BE2C (cell line): ENCODE measurements at places on chromosomes 5 and 9.

GRCh38 chr5:93805616-93806379 is 64.4 kb upstream of the POU5F2 start:
- no peak for DNase-seq

DNA sequence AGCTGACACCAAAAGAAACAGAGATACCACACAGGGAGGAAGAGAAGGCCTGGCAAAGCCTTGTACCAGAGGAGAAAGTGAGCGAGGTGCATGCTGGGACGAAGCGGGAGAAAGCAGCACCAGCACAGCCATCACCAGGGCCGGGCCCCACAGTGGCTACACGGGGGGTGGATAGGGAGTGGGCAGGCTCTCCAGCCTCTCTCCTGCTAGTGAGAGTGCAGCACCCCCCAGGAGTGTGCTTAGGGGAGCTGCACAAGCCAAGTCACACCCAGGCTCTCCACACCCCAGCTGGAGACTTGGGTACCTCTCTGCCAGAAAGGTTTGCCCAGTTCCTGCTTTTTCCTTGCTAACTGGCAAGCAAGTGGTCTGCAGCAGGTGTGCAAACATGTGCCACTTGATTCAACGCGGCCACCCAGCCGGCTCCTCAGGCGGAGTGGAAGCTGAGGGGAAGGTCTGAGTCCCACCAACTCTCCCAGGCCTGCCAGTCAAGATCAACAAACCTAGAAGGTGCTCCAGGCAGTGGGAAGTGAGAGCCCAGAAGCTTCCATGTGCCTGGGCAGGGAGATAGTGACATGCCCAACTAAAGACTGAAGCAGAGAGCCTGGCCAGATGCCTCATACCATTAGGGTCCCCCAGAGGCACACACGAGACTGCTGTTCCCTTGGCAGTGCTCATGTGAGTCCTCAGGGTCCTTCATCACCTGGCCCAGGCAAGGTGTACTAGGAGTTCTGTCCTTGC is 39.9 kb downstream of the BICD2 start:
- DNase-seq, result no peak

- no peak for DNase-seq
Observed at GRCh38 chr5:168853972-168854371, 274.8 kb upstream of the PANK3 start.

DNA sequence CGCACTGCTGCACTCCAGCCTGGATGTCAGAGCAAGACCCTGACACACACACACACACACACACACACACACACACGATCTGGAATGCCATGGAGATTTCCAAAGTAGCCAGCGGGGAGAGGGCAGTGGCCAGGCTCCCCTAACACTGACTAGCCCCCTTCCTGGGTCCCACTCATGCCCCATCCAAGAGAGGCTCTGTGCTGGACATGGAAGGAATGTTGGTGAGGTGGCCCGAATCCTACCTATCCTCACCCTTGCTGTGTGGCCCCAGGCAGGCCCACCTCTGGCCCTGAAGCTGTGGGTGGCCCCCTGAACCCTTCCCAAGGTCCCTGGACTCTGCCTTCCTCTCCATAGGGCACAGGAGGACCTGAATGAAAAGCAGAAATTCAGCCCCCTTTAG is 7.3 kb downstream of the BRD3 start:
- DNase-seq, result no peak

GRCh38 chr9:3299872-3300271 is 225.9 kb downstream of the RFX3 start:
- no peak for DNase-seq

DNA sequence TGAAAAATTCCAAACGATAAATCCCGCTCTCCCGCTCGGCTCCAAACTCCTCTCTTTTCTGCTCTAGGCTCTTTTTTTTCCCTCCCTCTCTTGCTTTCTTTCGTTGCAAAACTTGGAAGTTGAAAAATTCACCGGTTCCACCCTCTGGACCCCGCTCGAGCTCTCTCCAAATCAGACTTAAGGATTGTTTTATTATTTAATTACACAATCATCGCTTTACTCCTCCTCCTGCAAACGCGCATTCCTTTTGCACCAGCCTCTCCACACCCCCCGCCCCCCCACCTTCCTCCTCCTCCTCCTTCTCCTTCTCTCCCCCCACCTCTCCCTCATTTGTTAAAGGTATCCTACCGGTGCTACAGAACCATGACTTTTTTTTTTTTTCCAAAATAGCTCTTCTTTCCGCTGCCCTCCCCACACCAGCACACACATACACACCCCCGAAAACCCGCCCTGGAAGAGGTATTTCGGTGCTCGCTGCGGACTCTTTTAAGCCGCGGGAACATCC is 535 bp upstream of the NFIB start:
- peak; percentile 73 for DNase-seq

DNA sequence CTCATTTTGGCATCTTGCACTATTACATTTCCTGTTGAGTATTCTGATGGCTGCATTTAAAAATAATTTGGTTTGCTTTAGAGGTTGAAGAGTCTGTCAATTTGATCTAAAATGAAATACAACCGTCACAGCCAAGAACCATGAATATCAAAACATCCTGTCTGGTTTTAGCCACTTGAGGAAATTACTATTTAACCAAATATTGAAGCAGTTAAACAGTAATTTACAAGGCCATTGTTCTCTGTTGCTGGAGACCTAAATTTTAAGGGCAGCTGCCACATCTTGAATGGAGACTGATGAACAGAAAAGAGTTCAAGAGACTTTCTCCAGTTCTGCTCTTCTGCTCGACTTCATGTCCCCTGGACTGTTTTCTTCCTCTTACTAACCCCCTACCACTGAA is 549.4 kb downstream of the LRRC70 start:
- DNase-seq, result no peak

- peak; percentile 48 for DNase-seq
Observed at GRCh38 chr5:52837068-52837467, 49.4 kb downstream of the ITGA1 start.

GRCh38 chr9:127825319-127826051 is 22.8 kb downstream of the FPGS start:
- DNase-seq, result peak; percentile 74

GRCh38 chr9:98375138-98375726 is 119.8 kb upstream of the TBC1D2 start:
- no peak for DNase-seq

DNA sequence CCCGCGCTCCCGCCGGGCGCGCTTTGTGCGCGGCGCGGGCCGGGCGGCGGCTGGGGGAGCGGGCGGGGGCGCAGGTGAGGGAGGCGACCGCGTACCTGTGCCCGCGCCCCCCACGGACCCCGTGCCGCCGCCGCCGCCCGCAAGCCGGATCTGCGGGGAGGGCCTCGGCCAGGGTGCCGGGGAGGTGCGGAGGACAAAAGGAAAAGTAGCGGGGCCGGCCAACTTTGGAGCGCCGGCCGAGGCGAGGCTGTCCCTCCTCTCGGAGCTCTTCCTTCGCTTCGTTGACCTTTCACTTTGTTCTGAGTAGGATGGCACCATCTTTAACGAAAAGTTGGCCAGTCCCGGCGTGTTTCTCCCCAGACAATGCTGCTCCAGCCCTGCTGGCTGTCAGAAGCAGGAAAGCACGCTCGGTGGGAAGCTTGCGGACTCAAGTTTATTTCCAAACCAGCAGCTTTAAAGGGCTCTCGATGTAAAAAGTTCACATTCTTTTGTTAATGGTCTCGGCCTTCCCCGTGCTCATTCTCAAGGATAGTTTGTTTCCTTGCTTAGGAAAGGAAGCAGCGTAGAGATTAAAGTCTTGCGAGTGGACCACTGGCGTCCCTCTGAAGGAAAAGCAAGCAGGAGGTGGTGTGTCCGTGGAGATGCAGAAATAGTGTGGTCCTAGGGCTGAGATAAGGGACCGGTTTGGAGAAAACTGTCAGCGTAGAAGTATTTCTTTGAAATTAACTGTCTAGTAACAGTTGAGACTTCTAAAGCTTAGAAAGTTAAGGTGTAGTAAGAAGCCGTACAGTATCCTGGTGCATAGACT is 639 bp downstream of the EHMT1 start:
- DNase-seq, result peak; percentile 30

GRCh38 chr9:27528076-27528885 is 1.3 kb downstream of the MOB3B start:
- no peak for DNase-seq

- DNase-seq, result no peak
Observed at GRCh38 chr5:172911628-172911880, 47.7 kb upstream of the RPL26L1 start.

DNA sequence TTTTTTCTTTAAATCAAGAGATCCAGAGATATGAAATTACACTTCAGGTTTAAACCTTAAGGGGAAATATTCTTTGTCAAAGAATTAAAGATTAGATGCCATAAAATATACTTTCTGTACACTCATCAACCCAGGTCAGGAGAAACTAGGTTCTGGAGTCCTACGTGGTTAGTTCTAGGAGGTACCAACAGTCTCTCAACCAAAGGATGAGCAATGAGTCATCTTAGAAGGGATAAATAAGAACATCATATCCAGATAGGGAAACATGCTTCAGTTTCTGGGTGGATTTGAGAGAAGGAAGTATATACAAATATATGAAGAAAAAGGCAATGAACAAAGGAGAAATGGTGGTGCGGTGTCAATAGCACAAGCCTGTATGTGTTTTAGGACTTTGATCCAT is 98.2 kb downstream of the CSNK1G3 start:
- DNase-seq, result no peak

DNA sequence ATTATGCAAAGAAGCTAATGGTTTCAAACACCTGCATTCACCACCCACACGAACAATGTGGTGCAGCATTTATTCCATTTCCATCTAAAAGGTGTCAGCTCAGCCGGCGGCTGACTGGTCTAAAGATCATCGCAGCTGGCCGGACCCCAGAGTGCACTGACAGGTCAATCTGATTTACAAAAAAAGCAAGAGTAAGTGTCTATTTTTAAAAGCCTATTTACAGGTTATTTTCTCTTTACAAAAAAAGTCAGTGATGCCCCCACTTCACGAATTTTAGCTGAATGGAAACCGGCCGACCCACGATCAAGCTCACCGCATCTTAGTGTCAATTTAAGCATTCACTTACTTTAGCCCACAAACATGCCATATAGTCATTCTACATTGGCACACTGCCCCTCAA is 58.3 kb downstream of the SEMA4D start:
- no peak for DNase-seq

- DNase-seq, result no peak
Observed at GRCh38 chr5:140011297-140011802, 31.7 kb downstream of the NRG2 start.

DNA sequence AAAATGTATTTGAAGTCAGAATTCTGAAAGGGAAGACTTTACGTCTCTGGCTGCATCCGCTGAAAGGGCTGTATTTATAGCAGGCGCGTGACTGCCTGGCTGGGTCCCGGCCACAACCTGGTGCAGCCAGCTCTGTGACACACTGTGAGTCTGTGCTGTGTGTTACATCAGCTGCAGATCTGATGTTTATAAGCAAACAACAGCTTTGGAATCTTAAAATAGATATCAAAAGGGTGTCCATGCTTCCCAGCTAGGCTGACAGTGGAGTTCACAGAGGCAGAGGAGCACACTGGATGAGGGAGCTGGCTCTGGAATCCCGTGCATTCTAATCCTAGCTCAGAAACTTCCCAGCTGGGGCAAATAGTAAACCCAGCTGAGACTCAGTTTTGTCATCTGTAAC is 433.4 kb upstream of the BRINP1 start:
- DNase-seq, result no peak

DNA sequence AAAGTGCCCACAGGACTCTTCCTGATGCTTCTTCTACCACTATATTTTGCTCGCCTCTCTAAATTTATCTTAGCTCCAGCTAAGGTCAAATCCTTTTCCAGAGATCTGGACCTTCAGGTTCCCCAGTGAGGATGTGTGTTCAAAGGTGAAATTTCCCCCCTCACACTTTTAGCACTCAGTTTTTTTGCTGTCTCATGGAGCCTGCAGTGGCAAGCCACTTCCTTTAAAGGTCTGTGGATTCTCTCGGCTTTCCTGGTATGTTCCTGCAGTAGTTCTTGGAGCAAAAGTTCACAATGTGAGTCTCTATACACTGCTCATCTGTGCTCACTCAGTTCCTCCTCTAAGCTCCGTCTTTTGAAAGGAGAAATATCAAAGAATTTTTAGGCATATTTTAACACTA is 181.4 kb downstream of the LURAP1L start:
- no peak for DNase-seq

DNA sequence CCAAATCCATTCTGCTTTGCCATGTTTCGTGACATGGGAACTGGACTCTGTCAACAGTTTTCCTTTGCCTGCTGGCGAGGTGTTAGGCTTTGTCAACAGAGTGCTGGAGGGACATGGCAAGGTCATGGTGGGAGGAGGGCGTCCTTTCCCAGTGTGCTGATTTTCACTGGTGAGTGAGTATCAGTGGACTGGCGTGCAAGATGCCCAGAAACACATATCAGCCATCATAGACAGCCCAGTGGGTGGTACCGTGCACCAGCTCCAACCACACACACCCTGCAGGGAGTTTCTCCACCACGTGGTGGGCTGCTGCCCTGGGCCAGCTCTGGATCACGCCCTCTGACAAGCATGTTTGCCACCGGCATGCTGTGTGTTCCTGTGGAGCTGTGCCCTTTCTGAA is 50.0 kb upstream of the ABL1 start:
- DNase-seq, result no peak

DNA sequence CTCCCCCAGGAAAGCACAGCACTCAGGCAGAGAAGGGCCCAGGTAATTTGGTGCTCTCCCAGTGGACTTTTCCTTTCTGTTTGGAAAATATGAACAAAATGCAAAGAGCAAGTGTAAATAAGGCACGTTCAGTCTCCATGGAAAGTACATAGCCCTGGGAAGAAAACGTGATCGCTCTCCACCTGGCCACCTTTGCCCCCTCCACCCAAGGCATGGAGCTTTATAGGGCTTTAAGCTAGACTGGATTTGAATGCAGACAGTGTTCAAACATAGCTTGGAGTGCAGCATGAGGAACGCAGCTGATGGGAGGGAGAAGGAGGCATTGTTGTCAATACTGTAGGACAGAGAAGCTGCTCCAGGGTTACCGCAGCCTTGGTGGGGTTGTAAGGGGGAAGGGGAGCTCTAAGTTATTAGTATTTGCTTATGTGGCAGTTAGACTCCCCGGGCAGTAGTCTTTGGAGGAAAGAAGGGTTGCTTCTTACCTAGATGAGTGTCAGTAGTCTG is 500.2 kb downstream of the SPOCK1 start:
- DNase-seq, result no peak
